Omental fat pad (tissue), 4 donors: ENCODE measurements at places on chromosomes 4 and X.

- no peak for DNase-seq
Measured at GRCh38 chrX:69165087-69165651, at the start of gene PJA1. TSS of gene PJA1 (minus strand) at chrX:69165453. CDS start at chrX:69163073, 2,380 bp downstream.

DNA sequence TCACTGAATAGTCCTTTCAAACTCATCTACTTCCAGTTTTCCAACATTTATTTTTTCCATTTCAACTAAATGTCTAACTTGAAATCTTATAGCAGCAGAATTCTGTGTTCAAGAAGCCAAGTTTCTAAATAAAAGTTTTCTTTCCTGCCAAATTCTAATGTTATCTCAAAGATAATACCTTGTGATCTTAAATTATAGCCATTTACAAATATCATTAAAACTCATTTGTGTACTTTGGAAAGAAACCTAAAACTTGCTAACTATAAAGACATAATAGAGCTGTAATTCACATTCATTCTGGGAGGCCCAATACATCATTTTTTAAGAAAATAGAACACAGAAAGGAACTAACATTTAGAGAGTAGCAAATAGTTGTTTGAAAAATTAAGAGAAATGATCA lies 83.9 kb downstream of the MAD2L1 start:
- DNase-seq = no peak

GRCh38 chr4:12761694-12762093 lies 722.4 kb downstream of the RAB28 start:
- DNase-seq = no peak

DNA sequence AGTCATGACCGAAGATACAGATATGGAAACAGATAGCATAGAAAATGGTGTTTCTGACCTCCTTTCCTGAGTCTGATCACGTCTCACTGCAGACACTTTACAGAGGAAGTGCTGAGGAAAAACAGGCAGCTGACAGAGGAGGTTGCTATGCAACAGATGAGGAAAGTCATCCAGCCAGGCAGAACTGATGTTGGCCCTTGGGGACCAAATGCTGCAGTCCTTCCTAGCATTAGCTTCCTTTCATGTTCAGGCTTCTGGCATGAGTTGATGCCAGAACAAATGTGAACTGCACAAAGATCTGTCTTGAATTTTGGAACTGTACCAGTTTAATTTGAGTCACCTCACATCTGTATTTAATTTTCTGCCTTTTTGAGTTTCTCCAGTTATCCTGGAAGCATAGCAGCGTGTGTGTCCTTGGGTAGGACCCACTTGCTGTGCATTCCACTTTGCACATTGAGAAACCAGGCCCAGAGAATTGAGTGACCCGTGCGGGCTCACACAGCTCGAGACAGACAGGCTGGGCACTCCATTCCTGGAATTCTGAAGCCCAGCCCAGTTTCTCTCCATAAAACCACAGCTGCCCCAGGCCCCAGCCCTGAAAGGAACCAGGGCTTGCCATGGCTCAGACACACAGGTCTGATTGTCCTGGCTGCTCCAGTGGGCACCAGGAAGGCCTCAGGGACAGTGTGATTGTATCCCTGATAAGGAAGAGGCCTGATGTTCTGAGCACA lies 1.4 kb upstream of the MAGED1 start:
- DNase-seq = no peak

GRCh38 chr4:139582044-139582443 lies 26.0 kb upstream of the SETD7 start:
- no peak for DNase-seq

GRCh38 chrX:124194901-124195300 lies 137.6 kb upstream of the TEX13D start:
- no peak for DNase-seq

DNA sequence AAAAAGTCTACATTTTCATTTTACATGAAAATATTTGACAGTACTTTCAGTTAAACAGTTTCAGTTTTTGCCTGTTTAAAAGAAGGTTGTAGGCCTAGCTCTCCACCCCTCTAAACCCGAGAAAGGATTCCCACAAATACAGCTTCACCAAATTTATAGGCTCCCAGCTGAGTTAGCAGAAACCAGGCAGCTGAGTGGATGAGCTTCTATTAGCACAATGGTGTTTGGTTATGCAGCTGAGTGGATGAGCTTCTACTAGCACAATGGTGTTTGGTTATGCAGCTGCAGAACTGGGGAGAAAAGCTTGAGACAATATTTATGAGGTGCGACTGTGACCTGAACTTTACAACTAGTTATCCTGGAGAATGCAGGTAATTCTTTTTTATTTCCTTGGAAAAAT lies 36.6 kb upstream of the PAQR3 start:
- no peak for DNase-seq

- no peak for DNase-seq
Measured at GRCh38 chr4:183411291-183411861, 33.1 kb upstream of the CDKN2AIP start.

DNA sequence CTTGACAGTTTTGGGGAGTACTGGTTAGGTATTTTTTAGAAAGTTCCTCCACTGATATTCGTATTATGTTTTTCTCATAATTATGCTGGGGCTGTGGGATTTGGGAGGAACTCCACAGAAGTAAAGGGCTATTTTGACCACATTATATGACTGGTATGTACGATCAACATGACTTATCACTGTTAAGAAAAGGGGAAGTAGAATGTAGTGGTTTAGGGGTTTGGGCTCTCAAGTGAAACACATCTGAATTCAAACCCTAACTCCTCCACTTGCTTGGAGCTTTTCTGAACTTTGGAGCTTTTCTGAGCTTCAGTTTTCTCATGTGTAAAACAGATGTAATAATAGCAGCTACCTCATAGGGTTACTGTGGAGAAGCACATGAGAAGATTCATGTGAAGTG lies 96.4 kb upstream of the C1GALT1C1 start:
- DNase-seq = no peak
